ENCODE measurements at places on chromosomes 4 and X.

DNA sequence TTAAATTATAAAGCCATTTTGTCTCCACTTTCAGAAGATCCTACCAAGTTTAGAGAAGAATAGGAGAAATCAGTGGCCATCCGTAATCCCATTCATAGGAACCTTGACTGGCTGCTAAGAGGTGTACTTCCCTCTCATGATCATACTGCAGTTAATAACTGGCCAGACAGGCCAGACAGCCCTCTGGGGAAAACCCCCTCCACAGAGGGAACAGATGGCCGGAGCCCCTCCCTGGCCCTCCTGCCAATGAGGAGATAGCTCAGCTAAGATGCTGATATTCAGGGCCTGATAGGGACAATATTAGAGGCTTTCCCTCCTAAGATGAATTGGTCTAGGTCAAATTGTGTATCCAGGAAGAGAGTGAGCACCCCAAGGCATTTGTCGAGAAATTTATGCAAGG, 200.0 kb upstream of the MAOA start:
- no peak for DNase-seq

DNA sequence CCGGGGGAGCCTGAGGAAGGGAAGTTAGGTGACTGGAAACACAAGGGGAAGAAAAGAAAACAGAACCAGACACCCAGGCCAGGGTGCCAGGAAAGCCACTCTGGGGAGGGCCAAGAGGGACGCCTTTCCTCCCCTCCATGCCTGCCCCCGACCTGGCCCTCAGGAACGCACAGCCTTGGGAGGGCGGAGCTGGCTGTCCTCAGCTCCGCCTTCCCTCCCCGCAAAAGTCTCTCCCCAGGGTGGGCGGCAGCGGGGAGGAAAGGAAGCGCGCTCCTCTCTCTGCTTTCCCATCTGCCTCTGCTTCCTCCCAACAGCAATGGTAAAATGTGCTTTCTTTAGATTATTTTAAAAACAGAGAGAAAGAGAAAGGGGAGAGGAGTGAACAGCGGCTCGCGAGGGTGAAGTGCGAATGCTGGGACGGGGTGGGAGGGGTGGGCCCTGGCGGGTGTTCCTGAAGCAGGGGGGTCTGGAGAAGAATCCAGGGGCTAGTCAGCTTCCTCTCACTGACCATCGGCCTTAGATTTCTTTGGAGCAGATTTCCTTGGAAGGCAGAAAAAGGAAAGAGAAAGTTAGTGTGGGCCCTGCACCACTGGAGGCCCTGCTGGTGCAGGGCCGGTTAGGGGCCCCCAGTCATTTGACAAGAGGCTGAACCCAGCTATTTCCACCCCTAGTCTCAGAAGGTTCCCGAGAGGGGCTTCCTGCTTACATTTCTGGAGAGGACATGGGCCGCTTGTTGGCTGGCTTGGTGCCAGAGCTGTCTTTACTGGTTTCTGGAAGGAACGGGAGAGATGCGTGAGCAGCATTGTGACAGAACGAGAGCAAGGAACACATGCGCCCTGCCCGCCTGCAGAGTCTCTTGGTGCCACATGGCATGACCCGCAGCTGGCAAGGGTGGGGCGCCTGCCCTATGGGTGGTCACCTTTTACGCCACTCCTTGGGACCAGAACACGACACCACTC, 4.7 kb upstream of the RENBP start:
- no peak for DNase-seq

DNA sequence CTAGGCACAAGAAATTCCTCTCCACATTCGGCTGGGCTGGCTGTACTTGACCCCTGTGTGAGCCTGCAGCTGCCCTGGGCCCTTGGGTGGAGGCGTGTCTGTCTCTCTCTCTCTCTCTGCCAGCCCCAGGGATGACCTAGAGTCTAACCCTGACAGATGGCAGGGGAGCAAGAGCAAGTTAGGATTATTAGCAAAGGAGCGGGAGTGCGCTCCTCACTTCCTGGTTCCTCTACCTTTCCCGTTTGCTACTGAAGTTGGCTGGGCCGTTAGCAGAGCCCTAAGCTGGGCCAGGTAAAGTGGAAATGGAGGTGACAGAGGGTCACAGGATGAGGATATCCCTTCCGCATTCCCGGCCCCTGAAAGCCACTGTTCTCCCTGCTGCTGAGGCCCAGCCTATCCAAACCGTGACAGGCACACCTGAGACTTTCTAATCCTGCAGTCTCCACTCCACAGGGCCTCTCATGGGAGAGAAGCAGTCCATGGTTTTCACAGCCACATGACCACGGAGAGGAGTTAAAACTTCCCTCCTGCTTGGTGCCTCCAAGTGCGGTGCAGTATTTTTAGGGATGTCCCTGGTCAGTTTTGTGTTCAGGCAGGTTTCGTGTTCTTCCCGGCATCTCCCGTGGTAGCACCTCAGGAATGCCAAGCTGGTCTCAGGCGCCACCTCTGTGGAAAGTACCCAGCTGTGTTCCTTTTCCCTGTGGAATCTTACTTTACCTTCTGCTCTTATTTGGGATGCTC, 79.3 kb downstream of the CLDN22 start:
- no peak for DNase-seq

GRCh38 chrX:1391707-1392375, at the start of gene SLC25A6:
Gene SLC25A6, minus strand, starts transcription at chrX:1392113. Its CDS starts 104 bp downstream, at chrX:1392009.
- DNase-seq: no peak

DNA sequence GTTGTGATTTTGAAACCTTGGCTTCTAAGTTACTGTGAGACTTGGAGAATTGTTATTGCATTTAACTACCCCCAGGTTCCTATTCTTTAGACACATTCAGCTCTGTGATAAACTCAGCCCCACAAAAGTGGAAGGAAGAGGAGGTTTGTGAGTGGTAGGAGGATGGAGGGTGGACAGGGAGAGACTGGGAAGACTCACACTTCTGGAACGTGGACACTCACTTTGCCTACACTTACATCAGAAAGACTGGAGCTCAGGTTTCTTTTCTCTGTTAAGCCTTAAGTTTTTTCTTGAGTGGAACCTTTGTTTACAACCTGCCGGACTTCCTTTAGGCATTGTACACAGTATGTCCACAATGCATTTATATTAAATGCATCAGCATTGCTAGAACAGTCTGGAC, 99.0 kb downstream of the AREG start:
- no peak for DNase-seq

DNA sequence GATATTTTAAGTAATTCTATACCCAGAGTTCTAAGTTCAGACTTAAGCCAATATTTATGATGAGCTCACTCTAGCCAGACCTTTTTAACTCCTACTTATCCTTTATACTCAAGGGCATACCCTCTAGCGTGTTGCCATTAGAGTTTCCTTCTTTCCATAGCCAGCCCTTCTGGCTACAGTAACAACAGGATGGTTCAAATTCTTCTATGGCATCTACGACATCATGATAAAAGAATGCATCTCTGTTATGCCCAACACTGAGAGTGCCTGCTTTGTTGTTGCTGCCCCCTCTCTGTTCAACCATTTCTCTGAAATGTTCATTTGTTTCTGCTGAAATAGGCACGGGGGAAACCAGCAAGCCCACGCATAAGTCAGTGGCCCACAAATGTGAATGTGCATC, 104.5 kb downstream of the UBE2NL start:
- no peak for DNase-seq

DNA sequence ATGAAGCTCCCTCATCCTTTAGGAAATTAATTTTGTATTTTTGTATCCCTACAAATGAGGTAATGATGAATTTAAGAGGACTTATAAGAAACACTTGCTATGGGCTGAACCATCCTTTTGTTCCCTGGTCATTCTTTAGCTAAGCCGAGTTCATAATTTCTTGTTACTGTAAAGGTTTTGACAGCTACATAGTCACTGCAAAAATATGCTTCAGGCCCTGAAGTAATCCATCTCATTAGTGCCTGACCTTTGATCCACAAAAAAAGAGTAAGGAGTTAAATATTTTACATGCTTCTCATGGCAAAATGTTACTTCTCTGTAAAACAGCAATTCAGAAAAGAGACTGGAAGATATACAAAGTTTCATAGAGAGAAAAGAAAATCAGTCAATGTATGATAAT, 290.6 kb upstream of the SLIT2 start:
- DNase-seq: no peak

DNA sequence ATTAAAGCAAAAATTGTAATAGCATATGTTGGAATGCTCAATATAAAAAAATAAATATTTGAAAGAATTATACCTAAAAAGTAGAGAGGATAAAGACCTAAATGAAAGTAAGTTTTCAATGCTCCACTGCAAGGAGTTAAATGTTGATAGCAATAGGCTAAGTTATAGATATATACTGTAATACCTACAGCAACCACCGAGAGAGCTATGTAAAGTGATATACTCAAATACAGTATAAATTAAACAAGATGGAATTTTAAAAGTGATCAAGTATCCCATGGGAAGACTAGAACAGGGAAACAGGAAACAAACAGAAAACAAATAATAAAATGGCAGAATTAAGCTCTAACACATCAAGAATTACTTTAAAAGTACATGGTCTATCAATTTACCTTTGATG, 73.9 kb downstream of the CASP3 start:
- no peak for DNase-seq

GRCh38 chrX:130669233-130669632, 233.8 kb downstream of the ENOX2 start:
- no peak for DNase-seq

- DNase-seq: no peak
These were observed 132.6 kb downstream of the AKAP4 start for GRCh38 chrX:50068285-50068563.

GRCh38 chr4:88097781-88098180, 60.7 kb downstream of the ABCG2 start:
- no peak for DNase-seq

DNA sequence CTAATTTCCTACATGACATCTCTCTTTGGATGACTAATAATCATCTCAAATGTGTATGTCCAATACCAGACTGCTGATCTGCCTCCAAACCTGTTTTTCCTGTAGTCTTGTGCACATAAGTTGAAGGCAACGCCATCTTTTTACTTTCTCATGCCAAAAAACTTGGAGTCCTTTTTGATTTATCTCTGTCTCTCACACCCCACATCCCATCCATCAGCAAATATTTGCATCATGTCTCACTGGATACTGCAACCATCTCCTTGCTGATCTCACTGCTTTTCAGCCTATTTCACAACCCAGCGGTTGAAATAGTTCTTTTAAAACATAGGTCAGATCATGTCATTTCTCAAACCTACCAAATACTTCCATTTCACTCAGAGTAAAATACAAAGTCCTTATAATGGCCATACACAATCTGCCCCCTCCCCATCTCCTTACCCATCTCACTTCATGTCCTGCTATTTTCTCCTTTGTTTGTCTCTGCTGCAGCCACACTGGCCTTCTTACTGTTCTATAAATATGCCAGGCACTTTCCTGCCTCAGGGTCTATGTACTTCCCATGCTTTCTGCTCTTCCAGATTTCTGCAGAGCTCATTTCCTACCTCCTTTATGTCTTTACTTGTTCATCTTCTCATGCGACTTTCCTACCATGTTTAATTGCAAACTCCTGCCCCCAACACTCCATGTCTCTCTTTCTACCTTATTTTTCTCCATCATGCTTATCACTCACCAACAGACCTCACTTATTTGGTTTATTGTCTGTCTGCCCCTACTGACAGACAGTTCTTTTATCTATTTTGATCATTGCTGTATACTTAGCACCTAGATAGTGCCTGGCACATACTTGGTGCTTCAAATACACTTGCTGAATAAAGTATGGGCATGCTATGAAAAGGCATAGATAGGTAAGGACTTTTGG, 98.8 kb downstream of the ANXA3 start:
- no peak for DNase-seq

Measured in hypothalamus (tissue), 51 donors.